ENCODE measurements at places on chromosomes 3 and 15.

GRCh38 chr15:62853841-62854225, 188.7 kb upstream of the TPM1 start:
- no peak for DNase-seq

- DNase-seq, result no peak
Measured at GRCh38 chr15:60804986-60805949, 326.3 kb upstream of the ICE2 start.

GRCh38 chr3:184800349-184800930, 11.5 kb upstream of the VPS8 start:
- no peak for DNase-seq

GRCh38 chr15:95912280-95912625, 418.2 kb upstream of the NR2F2 start:
- DNase-seq, result no peak

DNA sequence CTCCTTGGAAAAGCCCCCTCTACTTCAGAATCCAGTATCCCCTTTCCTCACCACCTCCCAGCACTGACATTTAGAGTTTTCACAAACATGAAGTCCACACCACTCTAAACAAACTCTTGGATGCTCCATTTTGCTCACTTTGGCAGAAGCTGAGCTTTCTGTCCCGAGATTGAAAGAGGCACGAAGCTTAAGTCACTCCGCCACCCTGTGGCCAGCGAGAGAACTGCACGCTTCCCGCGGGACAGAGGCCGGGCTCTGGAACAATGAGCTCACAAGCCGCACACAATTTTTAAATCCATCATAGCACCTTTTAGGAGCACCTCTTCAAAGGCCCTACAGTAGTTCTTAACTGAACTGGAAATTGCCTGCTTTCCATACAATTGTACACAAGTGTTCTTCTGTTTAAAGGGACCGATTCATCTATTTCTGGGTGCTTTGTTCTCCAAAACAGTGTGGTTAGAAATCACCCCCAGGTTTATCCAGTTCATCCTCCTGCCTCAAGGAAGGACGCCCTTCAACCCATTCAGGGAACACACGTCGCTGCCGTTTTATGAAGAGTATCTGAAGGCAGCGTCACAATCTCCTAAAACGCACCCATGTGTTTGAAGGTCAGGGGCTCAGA, 226.1 kb downstream of the VPS13C start:
- DNase-seq, result peak; percentile 90

DNA sequence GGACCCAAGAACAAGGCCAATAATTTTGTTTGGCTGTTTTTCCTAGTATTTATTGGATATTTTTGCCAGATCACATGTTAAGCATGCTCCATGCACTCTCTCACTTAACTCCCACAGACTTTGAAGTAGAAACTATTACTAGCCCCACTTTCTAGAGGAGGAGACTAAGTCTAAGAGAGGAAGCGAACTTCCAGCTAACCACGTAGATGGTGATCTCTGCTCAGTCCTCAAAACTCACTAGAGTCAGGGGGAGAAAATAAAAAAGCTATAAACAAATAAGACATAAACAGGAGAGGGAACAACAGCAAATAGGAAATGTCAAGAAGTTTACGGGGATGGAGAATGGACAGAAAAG, 481.0 kb upstream of the PROK2 start:
- DNase-seq, result no peak

DNA sequence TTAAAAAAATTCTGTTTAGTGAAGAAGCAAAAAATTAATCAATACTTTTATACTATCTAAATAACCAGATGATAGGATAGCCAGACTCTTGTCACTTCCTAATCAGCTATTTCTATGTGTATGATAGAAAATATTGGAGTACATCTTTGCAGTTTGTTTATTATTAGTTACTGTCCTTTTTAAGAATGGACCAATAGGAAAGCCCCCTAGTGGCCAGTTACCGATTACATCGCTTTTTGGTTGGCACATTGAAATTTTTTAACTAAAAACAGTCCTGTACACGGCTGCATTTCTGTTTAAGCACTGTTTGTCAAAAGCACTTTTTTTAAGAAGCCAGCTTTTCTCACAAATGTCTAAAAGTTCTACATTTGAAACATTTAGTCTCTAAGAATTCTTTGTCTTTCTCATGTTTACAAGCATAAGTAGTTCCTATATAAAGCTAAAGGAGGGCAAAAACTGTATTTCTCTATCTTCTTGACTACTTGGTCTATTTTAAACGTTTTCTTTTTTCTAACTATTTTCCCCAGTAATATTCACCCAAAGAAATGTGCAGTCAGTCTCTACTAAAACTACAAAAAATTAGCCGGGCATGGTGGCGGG, 253.2 kb upstream of the LRTM1 start:
- DNase-seq, result no peak

DNA sequence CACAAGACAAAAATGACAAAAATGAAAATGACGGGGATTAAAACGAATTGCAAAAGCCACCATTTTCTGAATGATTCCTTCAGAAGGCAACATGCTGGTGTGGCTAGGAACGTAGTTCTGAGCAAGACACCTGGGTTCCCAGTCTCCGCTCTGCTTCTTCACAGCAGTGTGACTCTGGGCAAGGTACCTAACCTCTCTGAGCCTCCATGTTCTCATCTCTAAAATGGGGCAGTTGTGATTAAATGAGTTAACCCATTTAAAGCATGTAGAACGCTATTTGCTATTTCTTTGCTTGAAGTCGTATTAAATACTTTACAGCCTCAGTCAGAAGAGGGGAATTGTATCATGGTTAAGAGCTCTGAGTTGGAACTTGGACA, 23.6 kb downstream of the BHLHE40 start:
- DNase-seq, result no peak

- DNase-seq, result no peak
Measured at GRCh38 chr15:59400103-59400813, 27.6 kb upstream of the MYO1E start.

- no peak for DNase-seq
Measured at GRCh38 chr3:22101811-22102210, 350.8 kb upstream of the ZNF385D start.

GRCh38 chr15:29526802-29527201, 257.2 kb upstream of the NSMCE3 start:
- DNase-seq, result no peak

DNA sequence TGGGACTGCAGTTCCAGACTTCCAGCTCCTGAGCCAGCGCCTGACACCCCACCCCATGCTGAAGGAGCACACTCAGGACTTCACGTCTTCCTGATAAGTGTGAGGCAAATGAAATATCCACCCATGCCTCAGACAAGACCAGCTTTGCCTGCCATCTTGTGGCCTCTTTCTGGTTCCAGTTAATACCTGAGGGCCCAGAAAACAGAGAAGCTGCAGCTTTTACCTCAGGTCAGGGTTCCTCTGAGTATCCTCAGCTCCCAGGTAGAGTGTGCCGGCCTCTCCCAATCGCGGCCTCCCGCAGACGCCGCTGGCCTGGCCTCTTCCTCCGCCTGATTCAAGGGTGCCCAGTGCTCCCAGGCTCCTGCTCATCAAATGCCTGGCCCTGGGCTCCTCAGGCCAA, 5.1 kb upstream of the KLHL6 start:
- no peak for DNase-seq

DNA sequence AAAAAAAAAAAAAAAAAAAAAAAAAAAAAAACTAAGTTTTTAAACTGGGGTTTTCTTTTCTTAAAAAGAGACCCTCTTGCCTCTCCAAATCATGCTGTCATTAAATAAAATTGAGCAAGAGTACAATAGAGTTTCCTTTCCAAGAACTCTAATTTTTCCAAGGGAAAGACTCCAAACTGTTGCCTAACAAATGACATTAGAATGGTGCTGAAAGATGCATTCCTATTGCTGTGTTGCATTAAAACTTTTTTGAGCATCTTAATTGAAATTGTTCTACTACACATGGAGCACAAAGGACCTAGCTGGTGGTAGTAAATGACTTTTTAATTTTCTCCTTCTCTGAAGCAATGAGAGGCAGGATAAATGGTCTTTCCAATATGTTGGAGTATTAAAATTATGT, 469.1 kb upstream of the ARHGEF26 start:
- DNase-seq, result no peak

DNA sequence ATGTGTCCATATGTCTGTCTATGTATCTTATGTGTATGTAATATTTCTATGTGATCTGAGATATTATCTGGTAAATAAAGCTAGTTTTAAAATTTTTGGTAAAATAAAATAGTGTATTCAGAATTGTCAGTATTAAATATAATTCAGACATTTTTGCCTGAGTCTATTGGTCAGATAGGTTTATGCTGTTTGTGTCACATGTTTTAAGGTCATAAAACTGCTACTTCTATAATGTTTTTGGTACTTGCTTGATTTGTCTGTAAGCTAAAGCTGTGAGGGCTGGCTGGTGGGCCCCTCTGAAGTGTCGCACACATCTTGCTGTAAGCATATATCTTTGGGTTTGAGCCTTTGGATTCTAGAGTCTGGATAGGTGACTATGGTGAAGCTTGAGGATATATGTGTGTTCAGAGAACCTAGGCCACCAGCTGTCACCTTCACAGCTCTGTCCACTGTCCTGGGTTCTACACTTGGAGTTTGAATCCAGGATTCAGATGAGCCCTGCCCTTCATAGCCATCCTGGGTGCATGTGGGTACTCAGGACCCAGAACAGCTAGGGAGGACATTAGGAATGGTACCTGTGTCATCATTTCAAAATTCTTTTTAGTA, 71.8 kb upstream of the STRIT1 start:
- DNase-seq, result no peak

DNA sequence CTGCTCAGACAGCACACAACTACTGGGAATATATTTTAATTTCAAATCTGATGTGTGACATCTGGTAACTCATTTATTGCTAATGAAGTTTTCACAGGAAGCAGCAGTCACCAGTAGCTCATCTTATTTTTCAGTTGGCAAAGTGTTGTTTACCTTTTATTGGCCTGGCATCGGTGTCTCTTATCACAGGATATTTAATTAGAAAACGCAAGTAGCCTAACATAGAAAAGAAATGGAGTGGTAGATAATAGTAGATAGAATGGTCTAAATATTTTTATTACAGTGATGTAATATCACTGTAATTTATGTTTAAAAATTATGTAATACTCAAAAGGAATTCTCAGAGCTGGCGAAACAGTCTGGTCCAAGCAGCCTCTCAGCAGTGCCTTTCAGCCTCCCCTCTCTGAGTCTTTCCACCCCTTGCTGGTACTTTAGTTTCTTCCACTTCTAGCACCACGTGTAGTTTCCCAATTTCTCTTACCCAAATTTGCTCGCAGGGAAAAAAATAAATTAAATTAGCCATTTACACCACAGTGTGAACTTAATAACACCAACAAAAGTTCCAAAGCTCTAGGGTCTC, 31.9 kb downstream of the AGTR1 start:
- no peak for DNase-seq
